Smooth muscle cell of the brain vasculature (primary cell): ENCODE measurements at places on chromosomes 12 and 14.

GRCh38 chr12:18068355-18068754 lies 21.6 kb downstream of the RERGL start:
- DNase-seq: no peak

GRCh38 chr12:58773986-58774385 lies 146.3 kb downstream of the LRIG3 start:
- no peak for DNase-seq

DNA sequence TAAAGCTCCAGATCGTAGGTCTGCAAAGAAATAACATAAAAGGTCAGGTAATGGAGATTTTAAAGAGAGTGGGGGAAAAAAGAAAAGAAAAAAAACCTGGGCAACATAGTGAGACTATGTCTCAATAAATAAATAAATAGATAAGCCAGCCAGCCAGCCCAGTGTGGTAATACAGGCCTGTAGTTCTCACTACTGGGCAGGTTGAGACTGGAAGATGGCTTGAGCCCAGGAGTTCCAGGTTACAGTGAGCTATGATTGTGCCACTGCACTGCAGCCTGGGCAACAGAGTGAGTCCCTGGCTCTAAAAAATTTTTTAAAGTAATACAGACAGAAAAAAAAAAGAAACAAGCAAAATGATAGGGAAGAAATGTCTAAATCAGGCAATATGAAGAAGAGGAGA lies 43.2 kb upstream of the BBS10 start:
- no peak for DNase-seq

- DNase-seq: no peak
Measured at GRCh38 chr12:25979059-25979458, 20.6 kb downstream of the RASSF8 start.

DNA sequence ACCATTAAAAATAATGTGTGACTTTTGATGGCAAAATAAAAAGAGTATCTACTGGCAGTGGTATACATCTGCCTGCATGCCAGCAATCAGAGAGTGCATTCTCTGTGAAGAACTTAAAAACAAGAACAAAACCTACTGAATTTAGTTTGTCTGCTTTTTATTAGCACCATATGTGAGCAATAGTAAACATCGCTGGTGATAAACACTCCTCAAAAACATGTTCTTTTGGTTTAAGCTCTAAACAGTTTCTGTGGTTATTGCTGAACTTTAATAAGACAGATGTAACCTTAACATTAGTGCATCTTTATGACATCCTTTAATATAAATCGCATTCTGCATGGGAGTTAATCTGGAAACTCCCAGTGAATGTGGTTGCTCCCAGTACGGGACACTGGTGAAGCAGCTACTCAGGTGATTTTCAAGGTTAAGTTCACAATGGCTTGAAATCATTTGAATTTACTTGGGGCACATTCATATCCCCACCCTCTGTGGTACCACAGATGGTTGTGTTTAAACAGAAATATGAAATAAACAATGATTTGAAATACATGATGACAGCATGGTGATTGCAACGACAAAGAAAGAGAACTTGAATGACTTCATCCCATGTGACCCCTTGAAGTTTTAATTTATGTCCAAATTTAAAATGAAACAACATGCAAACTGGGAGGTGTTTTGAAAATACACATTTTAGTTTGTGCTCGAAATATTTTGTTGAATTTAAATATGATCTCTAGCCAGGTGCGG lies 285.9 kb downstream of the FOXN3 start:
- DNase-seq: no peak

- DNase-seq: no peak
Measured at GRCh38 chr12:72699362-72699761, 427.2 kb downstream of the TRHDE start.

- no peak for DNase-seq
Measured at GRCh38 chr12:60539592-60539991, 943.8 kb downstream of the SLC16A7 start.

DNA sequence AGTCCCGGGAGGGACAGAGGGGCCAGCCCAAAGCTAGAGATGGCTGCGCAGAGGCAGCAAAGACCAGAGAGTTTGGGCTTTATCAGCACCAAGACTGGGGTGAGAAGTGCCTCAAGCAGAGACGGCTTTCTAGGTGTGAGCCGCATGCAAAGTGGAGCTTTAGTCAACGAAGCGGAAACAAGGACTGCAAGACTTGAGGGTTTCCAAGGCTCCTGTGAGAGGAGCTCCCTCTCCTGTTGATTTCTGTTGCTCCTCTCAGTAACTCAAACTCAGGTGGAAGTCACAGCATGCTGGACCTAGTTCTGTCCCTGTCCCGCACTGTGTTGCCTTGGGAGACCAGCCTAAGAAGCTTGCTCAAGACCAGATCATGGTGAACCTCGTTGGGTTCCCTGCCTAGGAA lies 327.8 kb downstream of the MED13L start:
- DNase-seq: no peak

DNA sequence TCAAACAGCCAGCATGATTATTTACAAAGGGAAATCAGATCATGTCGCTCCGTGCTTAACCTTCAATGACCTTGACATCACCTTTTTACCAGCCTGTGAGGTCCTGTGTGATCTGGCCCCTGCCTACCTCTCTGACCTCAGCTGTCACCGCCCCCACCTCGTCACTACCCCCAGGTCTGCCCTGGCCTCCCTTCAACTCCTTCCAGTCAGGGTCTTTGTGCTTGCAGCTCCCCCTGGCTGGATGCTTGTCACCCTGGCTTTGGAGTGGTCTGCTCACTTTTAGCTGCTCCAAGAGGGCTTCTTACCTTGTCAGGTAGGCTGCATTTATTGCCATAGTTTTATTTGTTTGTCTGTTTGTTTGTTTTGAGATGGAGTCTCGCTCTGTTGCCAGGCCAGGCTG lies 8.2 kb upstream of the MAX start:
- no peak for DNase-seq

- no peak for DNase-seq
Measured at GRCh38 chr14:94998110-94998509, 159.2 kb downstream of the DICER1 start.

GRCh38 chr12:47752552-47752951 lies 6.1 kb downstream of the RAPGEF3 start:
- DNase-seq: no peak

DNA sequence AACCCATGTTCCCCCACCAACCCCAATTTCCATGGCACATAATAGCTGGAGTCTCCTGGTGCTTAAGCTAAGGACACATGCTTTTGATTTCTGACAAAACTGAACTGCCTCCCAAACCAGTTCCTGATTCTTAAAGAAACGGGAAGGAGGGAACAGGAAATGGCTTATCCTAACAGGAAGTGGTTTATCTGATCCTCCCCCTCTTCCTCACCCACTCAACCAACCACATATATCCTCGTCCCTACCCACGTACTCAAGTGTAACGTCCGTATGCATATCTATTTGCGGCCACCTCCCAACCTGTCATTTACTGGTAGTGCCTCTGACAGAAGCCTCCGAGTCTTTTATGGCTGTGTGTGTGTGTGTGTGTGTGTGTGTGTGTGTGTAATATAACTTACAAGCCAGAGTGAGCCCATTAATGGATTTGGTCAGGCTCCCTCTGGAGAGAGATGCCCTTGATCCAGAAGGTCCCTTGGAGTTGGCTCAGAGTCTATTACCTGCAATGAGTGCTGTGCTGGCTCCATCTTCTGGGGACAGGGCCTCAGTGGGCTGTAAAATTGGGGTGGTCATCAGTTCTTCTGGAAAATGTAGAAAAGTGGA lies 7.7 kb downstream of the DAZAP2 start:
- DNase-seq: no peak
